Neural progenitor cell (in vitro differentiated cells): ENCODE measurements at places on chromosomes 16 and 17. TPM values are rescaled to one million over a fixed set of nuclear protein-coding genes. Genes with fewer than 3 reads are reported as not detected.

KRT17 gene
- not detected in 2 replicates for total RNA-seq

ALOX15 gene
- total RNA-seq = 0.12 TPM in 1 of 2 replicates, not detected in the other

DYNC1LI2 gene
- 94.3 and 104 TPM in 2 replicates for total RNA-seq

- no peak for DNase-seq
- no peaks in the 10 kb centered on the region for H3K4me1 ChIP-seq
- H3K27ac ChIP-seq = no peak overlapping the region
- no peak overlapping the region for H3K4me3 ChIP-seq
- no peaks in the 10 kb centered on the region for H3K36me3 ChIP-seq
Measured at GRCh38 chr17:65902155-65902554, 289.8 kb downstream of the CEP112 start.

- H3K36me3 ChIP-seq = no peaks in the 10 kb centered on the region
- no peak overlapping the region for H3K4me3 ChIP-seq
- H3K27me3 ChIP-seq = no peaks in the 10 kb centered on the region
Measured at GRCh38 chr17:55545806-55546205, 34.6 kb upstream of the SMIM36 start.

GRCh38 chr16:29308644-29309546 lies 97.6 kb downstream of the NPIPB11 start:
- H3K4me3 ChIP-seq = no peak overlapping the region
- no peaks in the 10 kb centered on the region for H3K27me3 ChIP-seq
- no peak overlapping the region for H3K27ac ChIP-seq
